NCI-H1417 treated with DMSO at 0.1 percent for 48 hours (cell line): ENCODE measurements at places on chromosomes 7 and 10.

DNA sequence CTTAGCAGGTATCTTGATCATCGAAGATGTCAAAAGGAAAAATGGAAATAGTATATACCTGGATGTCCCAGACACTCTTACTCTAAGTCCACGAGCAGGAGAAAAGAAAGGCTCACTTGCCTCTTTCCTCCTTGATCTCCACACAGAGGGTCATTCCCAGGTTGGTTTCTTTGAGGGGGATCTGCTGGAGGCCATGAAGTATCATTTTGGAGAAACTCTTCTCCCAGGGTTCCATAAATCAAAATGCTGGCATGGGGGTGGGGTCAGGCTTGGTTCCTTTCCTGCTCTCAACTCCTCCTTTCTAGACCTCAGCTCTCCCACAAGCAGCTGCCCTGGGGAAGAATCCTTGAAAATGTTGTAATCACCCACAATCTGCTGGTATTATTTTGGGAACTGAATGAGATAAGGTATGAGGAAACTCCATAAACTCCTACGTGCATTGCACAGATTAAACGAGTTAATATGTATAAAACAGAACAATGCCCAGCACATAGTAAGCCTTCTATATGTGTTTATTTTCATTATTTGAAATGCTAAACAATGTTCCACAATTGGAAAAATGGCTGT is 54.4 kb downstream of the PRKCQ start:
- no peak for DNase-seq

- DNase-seq: no peak
These were observed 632.9 kb upstream of the FOXK1 start for GRCh38 chr7:4049202-4049601.

DNA sequence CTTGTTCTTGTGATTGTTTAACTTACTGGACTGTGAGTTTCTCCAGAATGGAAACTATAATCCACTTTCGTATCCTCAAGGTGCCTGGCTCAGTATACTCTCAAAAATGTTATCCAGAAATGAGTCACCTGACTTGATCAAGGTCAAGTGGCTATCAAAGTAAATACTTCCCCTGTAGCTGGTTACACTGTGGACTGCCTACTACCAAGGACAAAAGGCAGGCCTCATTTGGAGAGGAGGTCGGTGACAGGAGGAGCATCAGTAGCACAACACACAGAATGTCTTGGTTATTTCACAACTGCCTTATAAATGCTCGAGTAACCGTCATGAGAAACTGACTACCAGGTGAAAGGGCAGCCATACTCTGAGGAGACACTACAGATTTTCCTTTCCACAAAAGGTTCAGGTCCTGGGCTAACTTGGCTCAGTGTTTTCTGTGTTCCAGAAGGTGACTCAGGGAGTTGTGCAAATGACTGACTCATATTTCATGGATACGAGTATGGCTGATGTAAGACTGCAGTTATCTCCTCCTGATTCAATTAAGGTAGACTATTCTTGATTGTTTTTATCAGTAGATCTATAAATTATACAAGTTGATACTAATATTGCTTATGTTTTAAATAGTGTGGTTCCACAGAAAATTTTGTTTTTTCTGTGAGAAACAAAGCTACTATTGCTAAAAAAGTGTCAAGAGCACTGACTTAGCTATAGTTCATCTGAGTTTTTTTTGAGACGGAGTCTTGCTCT is 4.2 kb upstream of the CCNY start:
- no peak for DNase-seq

DNA sequence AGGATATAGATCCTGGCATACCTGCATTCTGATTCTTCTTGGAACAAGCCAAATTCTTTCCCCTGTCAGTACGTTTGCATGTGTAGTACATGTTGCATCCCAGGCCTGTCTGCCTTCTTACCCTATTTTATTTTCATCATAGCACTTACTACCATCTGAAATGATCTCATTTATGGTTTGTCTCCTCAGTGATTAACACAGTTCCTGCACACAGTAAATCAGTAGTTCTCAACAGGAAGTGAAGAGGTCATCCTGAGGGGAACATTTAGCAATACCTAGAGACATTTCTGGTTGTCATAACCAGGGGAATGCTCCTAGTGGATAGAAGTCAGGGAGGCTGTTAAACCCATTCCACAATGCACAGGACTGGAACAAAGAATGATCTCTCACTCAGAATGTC is 38.2 kb upstream of the SLC26A4 start:
- DNase-seq: no peak

GRCh38 chr10:116848032-116848943 is 1.0 kb upstream of the ENO4 start:
- DNase-seq: no peak

GRCh38 chr10:124899151-124899550 is 42.8 kb upstream of the ZRANB1 start:
- no peak for DNase-seq

- no peak for DNase-seq
These were observed 36.5 kb upstream of the SVIL start for GRCh38 chr10:29671228-29671780.

DNA sequence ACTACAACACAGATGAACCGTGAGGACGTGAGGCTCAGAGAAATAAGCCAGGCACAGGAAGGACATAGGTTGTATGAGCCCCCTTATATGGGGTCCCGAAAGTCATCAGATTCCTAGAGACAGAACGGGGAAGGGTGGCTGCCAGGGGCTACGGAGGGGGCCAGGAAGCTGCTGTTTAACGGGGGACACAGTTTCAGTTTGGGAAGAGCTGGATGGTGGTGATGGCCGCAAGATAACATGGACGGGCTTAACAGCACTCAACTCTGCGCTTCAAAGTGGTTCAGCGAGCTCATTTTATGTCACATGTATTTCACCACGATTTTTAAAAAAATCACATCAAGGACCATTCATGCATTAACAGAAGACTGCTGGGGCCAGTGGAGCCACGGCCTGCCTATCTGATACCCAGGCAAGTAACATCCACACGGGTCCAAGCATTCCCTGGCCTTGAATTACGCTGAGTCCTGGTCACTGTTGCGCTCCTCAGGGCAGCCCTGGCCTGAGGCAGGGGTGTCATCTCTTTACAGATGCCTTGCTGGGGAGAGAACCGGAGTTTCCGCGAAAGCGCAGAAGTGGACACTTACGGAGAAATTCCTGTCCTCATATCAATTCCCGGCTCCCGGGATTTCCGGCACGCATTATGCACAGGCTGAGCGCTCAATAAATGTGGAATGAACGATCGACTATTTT is 1.5 kb downstream of the CARD11 start:
- DNase-seq: no peak

DNA sequence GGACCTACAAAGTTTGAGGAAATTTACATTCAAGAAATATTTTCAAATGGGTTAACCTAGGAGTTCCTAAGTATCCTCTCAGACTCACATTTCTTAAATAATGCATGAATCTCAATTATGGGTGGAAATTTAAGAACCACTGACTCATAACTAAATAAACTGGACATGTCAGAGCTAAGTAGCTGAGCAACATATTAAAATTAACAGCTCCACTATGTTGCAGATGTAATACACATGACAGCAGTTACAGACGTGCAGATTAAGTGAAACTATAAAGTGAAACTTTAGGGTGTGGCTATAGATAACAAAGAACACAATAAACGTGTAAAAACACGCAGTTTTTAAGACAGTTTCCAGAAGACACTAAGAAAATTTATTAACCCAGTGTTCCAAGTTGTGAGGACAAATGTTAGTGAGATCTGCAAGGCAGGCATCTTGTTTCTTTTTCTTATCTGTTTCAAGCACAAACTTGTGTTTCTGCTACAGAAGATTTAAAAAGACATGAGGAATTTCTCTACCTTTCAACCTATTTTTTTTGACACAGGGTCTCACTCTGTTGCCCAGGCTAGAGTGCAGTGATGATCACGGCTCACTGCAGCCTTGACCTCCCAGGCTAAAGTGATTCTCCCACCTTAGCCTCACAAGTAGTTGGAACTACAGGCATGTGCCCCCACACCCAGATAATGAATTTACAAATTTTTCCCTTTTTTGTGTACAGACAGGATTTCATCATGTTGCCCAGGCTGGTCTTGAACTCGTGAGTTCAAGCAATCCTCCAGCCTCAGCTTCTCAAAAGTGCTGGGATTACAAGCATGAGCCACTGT is 25.3 kb downstream of the DNMBP start:
- no peak for DNase-seq

DNA sequence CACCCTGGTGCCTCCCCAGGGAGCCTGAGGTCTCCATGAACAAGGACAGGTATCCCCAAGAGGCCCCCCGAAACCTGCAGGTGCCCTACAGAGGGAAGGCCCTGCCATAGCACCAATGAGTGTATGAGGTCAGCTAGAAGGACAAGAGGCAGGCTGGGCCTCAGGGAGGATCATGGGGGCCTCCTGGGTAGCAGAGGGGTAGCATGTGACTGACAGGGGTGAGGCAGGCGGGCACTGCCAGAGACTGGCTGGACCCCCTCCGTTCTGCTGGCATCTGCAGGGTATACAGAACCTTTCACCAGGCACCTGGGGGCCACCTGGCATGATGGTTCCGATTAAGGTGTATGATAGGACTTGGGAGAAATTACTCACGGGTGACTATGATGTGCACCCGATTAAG is 79.2 kb upstream of the KCTD7 start:
- DNase-seq: no peak

DNA sequence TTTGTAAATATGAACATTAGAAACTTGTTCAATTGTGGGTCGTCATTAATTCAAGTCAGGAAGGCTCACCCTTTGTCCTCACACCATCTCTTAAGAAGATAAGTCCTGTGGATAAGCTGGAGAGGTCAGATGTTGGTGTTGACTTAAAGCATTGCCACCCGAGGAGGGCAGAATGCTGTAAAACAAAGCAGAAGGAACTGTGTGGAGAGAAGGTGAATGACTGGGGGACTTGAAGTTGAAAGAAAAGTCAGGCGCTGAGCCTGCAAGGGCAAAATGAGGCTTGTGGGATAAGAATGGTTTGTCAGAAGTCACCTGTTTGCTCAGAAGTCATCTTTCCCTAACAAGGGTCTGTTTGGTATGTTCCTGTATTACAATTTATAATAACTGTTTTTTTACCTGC is 9.1 kb downstream of the RPA3 start:
- DNase-seq: no peak

- no peak for DNase-seq
These were observed 92.7 kb upstream of the GPR141 start for GRCh38 chr7:37590824-37591223.

GRCh38 chr7:74272305-74273038 is 16.7 kb upstream of the CLIP2 start:
- no peak for DNase-seq

- DNase-seq: no peak
These were observed 30.6 kb downstream of the NET1 start for GRCh38 chr10:5442990-5443370.

GRCh38 chr10:77168161-77168560 is 469.4 kb downstream of the KCNMA1 start:
- no peak for DNase-seq

GRCh38 chr10:126731610-126731990 is 61.1 kb upstream of the C10orf90 start:
- DNase-seq: no peak

GRCh38 chr7:157757211-157757610 is 420.4 kb downstream of the DNAJB6 start:
- no peak for DNase-seq

DNA sequence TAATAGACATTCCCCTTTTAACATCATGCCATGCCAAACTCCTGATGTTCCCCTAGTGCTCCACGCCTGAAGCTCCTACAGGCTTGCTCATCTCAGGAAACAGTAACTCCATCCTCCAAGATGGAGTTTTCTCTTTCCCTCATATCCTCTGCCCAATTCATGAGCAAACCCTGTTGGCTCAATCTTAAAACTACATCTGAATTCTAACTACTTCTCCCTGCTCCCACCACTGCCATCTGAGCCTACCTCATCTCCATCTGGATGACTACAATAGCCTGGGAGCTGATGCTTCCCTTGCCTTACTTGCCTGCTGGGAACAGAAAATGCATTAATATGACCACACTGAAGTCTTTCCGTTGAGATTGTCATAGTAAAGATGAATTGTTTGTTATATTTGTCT is 271.7 kb upstream of the MKLN1 start:
- no peak for DNase-seq

- no peak for DNase-seq
These were observed 222.5 kb upstream of the CACNA2D1 start for GRCh38 chr7:82665966-82666507.

- DNase-seq: no peak
These were observed 2.0 kb upstream of the ARPC1B start for GRCh38 chr7:99372275-99373090.

- no peak for DNase-seq
These were observed 58.8 kb upstream of the MAGI2 start for GRCh38 chr7:79512261-79512660.
